ENCODE measurements at places on chromosomes 4 and X. TPM values are rescaled to one million over a fixed set of nuclear protein-coding genes. Genes with fewer than 3 reads are reported as not detected.

NUDT9 gene
- 15.7 TPM for total RNA-seq

SHROOM3 gene
- total RNA-seq, result 21.4 TPM

PCDH18 gene
- total RNA-seq, result 57.4 TPM

CFAP99 gene
- not detected for total RNA-seq

VSIG4 gene
- total RNA-seq, result 37.1 TPM

SULT1E1 gene
- total RNA-seq, result 29.7 TPM

SLC9B1 gene
- total RNA-seq, result 15.7 TPM

Data from skeletal muscle tissue (tissue), 5 donors.